Erythroblast (primary cell): ENCODE measurements at places on chromosomes 3 and 15.

GRCh38 chr3:126537730-126538281, 13.9 kb downstream of the CHST13 start:
- DNase-seq = no peak

DNA sequence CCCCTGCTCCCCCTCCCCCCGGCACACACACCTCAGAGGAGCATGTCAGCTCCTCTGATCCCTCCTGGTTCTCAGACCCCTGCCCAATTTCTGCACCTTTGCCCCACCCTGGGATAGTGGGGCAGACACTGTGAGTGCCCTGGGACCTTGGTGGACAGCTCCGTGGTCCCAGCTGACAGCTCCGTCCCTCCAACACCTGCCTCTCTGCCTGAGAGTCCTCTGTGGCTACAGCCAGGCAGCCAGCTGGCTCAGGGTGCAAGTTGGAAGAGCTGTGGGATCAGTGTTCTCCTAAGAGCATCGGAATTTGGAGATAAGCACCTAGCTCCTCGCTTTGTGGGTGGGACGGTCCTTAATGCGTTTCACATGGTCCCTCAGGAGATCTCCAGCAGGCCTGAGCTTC, 43.7 kb upstream of the PGPEP1L start:
- no peak for DNase-seq

DNA sequence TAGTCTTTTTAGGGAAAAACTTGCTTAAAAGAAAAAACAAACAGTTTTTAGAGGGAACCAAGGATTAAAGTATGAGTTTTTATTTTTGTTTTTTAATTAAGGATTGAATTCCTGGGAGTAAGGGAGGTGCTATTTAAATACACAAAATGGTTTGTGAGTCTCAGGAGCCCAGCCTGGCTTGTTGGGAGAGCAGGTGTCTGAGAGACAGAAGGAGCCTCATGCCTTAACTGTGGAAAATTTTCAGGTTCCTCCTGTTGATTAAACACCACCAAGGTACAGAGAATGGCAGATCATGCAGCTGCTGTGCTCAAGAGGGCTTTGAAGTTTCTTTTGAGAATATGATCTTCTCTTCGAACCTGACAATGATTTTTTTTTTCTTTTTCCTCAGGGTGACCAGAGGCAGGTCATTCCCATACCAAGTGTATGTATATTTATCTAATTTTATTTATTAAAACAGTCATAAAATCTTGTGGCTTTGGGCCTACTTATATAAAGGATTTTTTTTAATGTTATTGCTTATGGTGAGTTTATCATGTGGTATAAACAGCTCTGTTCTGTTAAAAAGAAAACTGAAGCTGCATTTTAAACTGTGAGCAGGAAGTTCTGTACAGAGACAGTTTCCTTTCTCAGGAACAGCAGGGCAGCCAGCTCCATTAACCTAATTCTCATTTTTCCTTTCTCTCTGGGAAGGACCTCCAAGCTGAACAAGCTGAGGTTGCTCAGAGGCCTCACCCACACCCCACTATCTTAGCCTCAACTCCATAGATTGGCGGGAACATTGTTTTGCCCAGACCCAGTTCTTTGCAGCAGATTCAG, 33.7 kb upstream of the VILL start:
- DNase-seq = no peak

GRCh38 chr3:187292181-187292580, 644 bp upstream of the MASP1 start:
- no peak for DNase-seq

GRCh38 chr3:71000483-71000882, 583.0 kb downstream of the FOXP1 start:
- no peak for DNase-seq

DNA sequence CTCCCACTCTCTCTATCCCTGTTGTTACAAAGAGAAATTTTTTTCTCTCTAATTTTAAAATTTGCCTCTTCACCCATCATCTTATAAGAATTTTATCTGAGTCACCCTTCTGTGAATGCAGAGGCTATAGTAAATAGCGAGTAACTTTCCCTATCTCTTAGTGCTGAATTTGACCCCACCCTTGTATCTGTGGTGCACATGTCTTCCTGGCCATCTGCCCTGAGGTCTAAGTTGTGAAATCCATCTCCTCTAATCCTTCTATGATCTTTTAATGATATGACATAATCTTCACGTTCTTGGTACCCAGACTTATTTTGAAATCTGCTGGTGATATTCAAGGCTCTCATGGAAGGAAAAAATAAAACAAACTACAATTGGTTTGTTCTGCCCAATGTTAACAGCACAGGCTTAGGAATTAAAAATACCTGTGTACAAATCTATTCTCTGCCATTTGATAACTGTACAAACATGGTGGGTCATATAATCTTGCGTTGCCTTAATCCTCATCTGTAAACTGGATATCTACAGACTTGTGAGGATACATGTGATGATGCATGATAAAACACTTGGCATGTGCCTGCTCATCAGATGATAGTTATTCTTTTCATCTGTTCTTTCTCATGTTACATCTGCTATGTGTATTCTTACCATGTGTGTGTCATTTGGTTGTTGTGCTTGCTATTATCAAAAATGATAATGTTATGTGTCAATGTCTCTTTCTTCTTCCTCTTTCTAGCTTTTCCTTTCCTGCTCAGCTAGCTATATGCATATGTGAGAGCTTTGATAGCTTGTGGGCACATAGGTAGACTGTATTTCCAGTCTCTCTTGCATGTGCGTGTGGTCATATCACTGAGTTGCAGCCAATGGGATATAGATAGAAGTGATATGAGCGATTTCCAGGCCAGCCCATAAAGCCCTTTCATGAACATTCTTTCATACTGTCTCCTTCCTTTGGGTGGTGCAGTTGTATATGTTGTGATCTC, 13.7 kb upstream of the CCR3 start:
- DNase-seq = peak; percentile 88

- no peak for DNase-seq
These were observed 39.6 kb downstream of the C3orf38 start for GRCh38 chr3:88189361-88189810.

DNA sequence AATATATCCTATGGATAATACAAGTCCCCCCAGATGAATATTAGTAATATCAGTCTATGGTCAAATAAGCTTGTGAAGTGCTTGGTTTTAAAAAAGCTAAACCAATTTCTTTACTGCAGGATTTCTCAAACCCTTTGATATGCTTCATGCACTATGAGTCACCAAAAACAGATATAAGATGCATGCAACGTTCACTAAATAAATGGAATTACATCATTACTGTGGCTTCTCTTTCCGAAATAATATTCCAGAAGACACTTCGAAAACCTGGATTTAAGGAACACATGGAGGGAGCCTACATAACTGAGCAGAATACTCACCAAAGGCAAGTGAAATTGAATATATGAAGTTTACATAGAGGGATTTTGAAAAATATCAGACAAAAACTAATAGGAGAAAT, 126.3 kb upstream of the ABI3BP start:
- DNase-seq = no peak

DNA sequence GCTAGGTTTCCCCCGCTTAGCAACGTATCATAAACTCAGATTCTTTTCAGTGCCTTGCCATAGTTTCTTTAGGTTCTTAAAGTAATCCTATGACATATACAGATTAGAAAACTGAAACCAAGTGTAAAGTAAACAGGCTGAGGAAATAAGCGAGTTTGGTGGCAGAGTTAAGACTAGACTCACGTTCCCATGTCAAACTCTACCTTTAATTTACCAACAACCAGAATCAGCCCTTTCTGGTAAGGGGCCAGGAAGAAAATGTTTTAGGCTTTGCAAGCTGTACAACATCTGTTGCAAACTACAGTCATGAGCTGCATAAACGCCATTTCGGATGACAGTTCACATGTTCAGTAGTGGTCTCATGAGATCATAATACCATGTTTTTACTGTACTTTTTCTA, 128.0 kb upstream of the PRICKLE2 start:
- DNase-seq = no peak

- no peak for DNase-seq
These were observed 324.0 kb downstream of the GAP43 start for GRCh38 chr3:115947325-115947724.

DNA sequence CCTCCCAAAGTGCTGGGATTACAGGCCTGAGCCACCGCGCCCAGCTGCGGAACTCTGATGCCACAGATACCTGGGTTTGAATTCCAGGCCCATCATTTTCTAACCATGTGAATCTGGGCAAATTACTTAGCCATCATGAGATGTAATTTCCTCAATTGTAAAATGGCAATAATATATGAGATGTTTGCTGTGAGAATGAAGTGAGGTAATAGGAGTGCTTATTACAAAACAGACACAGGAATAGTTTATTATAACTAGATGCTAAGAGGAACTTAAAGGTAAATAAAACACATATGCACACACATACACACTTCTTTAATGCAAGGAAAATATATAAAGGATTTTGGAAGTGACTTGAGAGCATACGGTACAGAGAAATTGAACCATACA, 64.7 kb upstream of the TNIK start:
- no peak for DNase-seq

GRCh38 chr3:77427528-77427927, 387.6 kb downstream of the ROBO2 start:
- DNase-seq = no peak

DNA sequence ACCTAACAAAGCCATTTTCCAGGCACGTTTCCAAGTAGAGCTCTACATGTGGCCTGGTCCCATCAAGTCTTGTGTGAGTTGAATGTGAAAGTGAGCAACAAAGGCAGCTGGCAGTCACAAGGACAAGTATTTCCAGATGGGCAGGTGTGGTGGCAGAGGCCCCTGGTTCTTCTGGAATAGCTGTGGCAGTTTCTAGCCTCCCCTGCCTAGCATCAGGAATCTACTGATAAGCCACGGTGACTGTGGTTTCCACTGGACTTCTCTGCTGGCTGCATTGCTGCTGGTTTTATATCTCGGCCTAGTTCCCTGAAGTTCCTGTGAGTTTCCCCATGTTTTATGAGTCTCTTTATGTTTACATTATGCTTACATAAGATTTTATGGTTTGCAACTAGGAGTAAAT, 117.7 kb downstream of the GOLIM4 start:
- DNase-seq = peak; percentile 59

DNA sequence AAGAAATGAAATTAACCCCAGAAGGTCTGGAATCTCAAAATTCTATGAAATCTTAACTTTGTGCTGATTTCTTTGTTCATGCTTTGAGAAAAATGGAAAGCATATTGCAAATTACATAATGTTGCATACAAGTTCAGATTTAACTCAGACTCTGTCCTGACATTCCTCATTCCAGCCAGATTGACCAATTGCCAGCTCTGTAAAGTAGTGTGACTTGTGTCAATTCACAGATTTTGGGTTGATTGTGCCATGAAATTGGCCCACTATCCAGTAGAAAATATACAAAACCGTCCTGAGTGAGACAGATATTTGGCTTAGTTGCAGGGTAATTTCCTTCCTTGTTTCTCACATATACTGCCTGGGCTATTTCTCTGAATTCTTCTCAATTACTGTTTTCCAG, 1312.6 kb downstream of the ROBO1 start:
- DNase-seq = no peak

GRCh38 chr3:159844801-159845261, 143.8 kb upstream of the IL12A start:
- DNase-seq = no peak

DNA sequence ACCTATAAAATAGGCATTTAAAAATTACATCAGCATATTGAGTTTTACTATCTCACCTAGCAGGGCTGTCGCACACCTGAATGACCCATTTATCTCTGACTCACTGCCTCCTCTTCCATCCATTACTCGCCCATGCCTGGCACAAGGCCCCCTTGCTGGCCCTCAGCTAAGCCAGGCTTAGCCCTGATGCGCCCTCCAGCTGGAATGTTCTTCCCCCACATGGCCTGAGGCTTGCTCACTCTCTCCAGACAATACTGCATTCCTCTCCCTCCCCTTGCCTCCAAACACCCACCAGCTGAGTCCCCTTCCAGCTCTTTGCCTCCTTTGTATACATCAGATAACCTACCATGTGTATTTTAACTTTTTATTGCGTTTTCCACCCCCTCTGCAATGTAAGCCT, 7.2 kb downstream of the SH3BP5 start:
- no peak for DNase-seq

- DNase-seq = no peak
These were observed 22.1 kb upstream of the PRR23E start for GRCh38 chr3:127170814-127171213.
